Stimulated activated CD8-positive, alpha-beta memory T cell treated with anti-CD3 and anti-CD28 coated beads, Interleukin-12 subunit alpha, Interleukin-12 subunit beta, amount 100 ng/mL, for 1 hour (primary cell): ENCODE measurements at places on chromosomes 1 and 21.

DNA sequence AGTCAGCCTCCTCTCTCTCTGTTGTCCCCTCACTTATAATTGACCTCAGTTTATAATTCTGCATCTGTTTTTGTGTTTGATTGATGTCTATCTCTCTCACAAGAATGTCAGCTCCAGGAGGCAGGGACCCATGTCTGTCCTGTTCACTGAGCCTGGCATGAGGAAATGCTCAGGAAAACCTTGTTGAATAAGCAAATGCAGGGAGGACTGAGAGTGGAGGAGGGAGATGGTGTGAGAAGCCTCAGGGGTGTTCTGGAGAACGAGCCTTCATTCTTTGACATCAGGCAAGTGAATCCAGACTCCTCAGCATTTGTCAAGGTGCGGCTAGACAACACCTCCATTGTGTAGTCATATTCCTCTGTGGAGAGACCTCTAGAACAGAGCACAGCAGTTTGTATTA, 45.5 kb downstream of the MAN1C1 start:
- no peak for DNase-seq

DNA sequence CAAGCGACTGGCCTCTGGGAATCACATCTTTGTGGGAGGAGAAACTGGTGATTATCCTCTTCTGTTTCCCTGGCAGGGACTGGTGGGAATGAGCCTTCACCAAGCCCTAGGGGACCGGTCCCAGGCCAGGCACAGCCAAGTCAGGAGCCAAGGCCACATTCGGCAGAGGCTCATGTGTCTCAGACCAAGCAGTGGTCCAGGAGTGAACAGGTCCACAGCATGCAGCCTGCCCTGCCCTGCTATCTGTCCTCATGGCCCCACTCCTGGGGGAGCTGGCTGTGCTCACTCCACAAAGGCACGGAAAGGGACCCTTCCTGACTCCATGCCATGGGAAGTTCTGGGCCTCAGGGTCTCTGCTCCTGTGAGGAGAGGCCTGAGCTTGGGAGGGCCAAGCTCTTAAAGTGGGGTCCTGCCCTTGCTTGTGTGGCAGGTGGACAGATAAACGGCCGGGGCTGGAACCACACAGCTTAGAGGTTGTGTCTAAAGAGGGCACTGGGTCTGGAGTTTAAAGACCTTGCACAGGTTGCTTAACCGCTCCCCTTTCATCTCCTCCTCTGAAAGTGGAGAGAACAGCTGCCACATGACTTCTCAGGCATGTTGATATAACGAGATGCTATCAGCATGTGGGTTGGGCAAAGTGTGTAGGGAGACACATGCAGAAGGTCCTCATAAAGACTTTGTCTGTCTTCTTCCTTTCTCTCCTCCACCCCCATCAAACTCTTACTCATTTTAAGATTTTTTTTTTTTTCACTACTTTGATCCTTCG, 57.5 kb downstream of the CASQ2 start:
- no peak for DNase-seq

DNA sequence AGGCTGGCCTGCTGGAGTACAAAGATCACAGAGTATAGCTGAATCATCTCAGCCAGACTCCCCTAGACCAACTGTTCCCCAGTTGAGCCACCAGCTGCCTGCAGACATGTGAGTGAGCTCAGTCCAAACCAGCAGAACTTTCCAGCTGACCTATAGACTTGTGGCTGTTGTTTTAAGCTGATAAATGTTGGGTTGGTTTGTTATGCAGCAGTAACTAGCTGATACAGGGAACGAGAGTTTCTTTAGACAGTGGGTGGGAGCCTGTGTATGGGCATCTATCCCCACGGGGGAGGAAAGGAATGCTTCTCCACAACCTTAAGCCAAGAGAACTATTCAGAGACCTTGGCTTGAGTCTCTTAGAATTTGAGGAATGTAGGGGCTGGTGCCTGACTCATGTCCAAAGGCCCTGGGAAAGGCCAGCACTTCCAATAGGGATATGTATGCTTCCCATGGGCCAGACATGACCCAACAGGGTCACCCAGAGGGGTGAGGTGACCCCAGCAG, 30.1 kb downstream of the SLC1A7 start:
- DNase-seq, result no peak

- DNase-seq, result no peak
These were observed 56.9 kb downstream of the LPAR3 start for GRCh38 chr1:84836145-84836544.

- no peak for DNase-seq
These were observed 277.4 kb upstream of the LRRC7 start for GRCh38 chr1:69290291-69290690.

- no peak for DNase-seq
These were observed 1.2 kb downstream of the CD160 start for GRCh38 chr1:145720556-145720877.

GRCh38 chr1:153384958-153385580, 5.8 kb downstream of the S100A8 start:
- DNase-seq, result no peak

DNA sequence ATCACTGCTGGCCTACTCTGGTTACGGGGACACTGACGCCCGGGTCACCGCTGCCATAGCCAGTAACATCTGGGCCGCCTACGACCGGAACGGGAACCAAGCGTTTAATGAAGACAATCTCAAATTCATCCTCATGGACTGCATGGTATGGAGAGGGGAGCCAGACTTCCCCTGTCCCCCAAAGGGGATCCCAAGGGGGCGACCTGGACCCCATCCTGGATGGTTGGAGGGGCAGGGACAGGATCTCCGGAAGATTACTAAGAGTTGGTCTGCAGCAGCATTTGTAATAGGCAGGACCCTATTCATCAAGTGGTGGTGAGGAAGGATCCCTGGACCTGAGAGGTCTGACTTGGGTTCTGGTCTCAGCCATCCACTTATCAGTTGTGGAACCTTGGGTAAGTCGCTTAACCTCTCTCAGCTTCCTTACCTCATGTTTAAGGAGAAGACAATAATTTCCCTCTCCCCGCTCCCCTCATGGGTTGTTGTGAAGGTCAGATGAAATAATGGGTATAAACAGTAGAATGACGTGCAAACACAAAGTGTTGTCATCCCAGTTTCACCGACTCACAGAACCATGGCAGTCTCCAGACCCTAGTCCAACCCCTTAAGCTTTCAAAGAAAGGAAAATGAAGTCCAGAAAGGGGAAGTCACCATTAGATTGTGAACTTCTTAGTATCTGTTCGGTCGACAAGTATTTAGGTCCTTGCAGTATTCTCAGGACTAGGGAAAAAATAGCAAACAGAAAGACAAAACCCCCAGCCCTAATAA, 883 bp downstream of the LAMTOR2 start:
- DNase-seq, result no peak

- DNase-seq, result no peak
These were observed 2.5 kb downstream of the SLC26A9 start for GRCh38 chr1:205940710-205941109.

DNA sequence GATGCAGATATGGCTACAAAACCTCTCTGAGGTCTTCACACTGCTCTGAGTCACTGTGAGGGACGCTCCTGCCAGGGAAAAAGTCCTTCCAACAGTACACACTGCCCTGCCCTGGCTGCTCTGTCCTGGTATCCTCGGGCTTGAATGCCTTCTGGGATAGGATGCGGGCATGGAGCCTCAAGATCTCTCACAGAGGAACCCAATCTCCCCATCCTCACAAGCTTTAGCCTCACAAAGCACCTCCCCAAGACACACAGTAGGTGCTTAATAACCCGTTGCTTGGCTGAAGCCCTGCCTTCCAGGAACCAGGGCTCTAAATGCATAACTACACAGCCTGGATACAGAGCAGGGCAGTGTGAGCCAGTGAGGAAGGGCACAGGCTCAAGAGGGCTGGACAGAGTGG, 9.2 kb downstream of the RAP1GAP start:
- DNase-seq, result no peak

- DNase-seq, result no peak
These were observed 52.7 kb downstream of the UBE2T start for GRCh38 chr1:202289009-202289408.

DNA sequence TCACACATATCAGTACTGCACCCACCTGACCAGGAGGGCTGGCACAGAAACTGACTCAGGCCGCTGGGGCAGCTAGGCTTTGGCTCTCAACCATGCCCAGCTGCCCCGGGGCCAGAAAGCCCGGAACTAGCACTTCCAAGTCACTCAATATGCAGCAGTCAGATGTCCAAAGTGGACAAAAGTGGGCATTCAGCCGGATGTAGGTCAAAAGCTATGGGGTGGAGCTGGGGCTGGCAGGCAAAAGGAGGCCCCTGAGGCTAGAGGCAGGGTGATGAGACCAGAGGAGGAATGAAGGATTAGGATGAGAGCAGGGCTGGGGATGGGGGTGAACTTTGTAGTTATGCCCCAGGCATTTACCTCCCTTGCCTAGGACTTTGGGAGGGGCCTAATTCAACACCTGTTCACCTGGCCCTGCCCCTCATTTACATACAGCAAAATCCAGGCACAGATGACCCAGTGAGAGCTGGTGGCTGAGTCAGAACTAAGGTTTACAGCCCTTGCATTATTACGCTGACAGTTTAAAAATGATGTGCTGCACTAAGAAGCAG, 30.7 kb upstream of the EDN2 start:
- DNase-seq, result no peak

DNA sequence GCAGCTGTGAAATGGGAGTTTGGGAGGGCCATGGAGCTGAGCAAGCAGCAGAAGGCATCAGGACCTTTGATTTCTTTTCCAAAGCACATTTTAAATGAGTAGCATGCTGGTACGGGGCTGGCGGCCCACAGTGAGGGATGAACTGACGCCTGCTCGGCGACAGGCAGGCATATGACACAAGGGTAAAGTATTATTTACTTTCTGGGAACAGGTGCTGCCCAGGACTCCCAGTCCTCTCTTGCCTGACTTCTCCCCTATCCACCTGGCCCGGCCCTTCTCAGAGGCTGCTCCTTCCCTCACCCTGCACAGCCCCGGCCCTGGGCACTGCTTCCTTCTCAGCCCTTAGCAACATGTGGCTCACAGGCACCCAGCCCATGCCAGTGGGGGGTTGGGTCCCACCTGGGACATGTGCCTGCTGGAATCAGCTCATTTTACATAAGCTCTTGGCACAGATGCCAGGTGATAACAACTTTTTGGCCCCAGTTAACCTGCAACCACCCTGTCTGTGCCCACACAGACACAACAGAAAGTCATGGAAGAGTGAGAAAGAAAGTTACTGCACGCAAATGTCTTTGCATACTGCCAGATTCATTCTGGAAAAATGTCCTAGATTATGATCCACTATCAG, 112.3 kb upstream of the GADD45A start:
- DNase-seq, result no peak

DNA sequence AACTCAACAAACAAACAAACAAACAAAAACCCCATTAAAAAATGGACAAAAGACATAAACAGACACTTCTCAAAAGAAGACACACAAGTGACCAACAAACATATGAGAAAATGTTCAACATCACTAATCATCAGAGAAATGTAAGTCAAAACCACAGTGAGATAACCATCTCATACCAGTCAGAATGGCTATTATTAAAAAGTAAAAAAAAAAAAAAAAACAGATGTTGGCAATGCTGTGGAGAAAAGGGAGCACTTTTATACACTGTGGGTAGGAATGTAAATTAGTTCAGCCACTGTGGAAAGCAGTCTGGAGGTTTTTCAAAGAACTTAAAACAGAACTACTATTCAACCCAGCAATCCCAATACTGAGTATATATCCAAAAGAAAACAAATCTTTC, 94.7 kb downstream of the PLPP3 start:
- DNase-seq, result no peak

GRCh38 chr1:5514527-5515183, 477.6 kb downstream of the NPHP4 start:
- peak; percentile 52 for DNase-seq

- DNase-seq, result no peak
These were observed 273.7 kb upstream of the NFIA start for GRCh38 chr1:60808676-60809075.

- no peak for DNase-seq
These were observed 105.2 kb upstream of the GADD45A start for GRCh38 chr1:67579623-67580394.

GRCh38 chr21:26840912-26841311, 4.3 kb downstream of the ADAMTS1 start:
- DNase-seq, result no peak

- DNase-seq, result no peak
These were observed 54.2 kb upstream of the PBX1 start for GRCh38 chr1:164504749-164505148.

- no peak for DNase-seq
These were observed 2.7 kb upstream of the LHX9 start for GRCh38 chr1:197914510-197914909.

DNA sequence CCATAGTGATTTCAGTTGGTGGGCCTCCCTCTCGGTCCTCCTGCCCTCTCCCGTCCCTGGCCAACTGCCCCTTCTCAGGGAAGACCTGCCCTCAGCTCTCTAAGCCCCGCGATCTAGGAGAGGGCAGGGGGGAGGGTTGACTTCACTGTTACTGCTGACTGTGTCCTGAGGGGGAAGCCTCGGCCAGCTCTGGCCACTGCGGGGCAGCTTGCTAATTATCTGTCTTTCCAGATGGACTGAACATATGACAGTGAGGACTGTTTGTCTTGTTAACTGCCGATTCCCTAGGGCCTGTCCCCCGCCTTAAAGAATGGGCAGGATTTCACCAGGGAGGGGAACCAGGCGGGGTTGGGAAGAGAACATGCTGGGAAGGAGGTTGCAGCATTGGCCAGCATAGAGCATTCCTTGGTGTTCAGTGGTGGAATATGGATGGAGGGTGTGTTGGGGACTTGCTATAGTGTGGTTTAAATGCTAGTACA, 22.9 kb downstream of the NIPAL3 start:
- no peak for DNase-seq

- no peak for DNase-seq
These were observed 164.9 kb upstream of the RAB4A start for GRCh38 chr1:229105822-229106525.

- no peak for DNase-seq
These were observed 27.2 kb upstream of the MAN1A2 start for GRCh38 chr1:117339866-117340700.

DNA sequence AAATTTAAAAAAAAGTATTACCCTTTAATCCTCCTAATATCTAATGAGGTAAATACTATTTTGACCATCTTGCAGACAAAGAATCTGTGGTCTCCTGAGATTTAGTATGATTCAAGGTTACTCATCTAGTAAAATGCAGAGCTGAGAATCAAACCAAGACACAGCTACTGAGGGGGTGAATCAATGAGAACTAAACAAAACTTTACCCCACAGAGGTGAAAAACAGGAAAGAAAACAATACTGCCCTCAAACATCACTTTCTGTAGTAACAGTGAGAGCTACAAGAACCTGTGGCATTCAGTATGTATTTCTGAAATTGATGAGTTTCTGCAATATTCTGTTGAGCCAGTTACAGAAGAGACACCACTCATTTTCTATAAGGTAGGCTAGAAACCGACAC, 85.1 kb downstream of the JAK1 start:
- DNase-seq, result no peak

GRCh38 chr1:159554696-159555095, 18.9 kb upstream of the OR10J5 start:
- no peak for DNase-seq

- no peak for DNase-seq
These were observed 55.2 kb upstream of the PTGS2 start for GRCh38 chr1:186735463-186735862.

DNA sequence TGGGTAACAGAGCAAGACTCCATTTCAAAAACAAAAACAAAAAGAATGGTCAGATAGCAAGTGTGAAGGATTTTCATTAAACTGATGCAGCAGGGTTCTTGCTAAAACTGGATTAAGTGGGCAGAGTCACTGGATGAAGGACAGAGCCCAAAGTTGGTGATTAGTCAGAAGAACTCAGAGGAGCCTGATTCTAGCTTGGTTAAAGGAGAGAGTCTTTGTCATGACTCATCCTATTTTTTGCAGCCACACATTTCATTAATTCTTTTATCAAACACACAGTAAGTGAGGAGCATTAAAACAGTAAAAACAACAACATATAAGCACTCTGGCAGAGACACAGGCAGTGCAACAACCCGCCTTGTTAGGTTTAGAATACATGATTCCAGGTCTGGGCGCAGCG, 56.0 kb upstream of the EDARADD start:
- DNase-seq, result no peak
